Stimulated activated CD4-positive, alpha-beta T cell treated with anti-CD3 and anti-CD28 coated beads, Interleukin-1b, Interleukin-23, amount 100 ng/mL, for 1 hour (primary cell): ENCODE measurements at places on chromosomes 4 and X.

DNA sequence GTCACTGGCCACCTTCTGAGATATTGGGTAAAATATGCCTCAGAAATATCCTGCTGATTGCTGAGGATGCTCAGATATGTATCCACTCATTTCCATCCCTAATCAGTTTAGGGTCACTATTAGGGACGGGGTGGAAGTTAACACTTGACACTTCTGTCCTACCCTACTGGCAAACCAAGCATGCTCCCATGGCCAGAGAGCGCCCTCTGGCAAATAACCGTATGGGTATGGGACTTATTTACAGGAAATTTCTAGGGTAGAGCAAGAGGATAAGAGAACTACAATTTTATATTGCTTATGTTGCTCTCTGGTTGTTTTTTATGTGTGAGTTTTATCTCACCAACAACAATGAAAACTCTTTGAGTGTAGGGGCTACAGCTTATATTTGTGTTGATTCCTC lies 86.8 kb upstream of the TSPAN7 start:
- DNase-seq = no peak

DNA sequence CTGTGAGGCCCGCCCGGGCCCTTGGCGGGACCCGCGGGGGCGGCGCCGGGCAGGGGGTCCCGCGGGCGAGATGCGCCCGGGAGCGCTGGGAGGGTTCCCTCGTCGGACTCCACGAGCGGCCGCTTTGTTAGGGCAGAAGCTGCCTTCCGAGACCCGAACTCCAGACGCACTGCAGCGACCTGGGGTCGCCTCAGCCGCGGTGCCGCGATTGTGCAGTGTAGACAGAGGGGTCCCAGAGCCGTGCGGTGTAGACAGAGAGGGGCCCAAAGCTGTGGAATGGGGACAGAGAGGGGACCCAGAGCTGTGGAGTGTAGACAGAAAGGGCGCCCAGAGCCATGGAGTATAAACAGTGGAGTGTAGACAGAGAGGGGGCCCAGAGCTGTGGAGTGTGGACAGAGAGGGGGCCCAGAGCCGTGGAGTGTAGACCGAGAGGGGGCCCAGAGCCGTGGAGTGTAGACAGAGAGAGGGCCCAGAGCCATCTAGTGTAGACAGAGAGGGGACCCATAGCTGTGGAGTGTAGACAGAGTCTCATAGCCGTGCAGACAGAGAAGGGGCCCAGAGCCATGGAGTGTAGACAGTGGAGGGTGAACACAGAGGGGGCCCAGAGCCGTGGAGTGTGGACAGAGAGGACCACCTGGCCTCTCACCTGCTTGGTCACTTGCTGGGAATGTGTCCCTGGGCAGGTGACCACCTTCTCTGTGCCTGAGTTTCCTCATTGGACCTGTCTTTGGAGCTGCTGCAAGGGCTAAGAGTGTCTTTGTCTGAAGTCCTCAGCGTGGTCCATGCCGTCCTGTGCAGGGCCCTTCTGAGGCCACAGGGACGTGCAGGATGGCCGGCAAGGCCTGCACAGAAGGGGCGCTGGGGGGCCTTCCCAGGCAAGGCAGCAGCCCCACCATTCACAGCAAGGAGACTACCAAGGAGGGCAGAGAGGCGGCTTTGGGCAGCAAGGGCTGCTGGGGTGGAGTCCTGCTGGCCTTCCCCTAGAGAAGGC lies 875 bp downstream of the RGS12 start:
- no peak for DNase-seq

DNA sequence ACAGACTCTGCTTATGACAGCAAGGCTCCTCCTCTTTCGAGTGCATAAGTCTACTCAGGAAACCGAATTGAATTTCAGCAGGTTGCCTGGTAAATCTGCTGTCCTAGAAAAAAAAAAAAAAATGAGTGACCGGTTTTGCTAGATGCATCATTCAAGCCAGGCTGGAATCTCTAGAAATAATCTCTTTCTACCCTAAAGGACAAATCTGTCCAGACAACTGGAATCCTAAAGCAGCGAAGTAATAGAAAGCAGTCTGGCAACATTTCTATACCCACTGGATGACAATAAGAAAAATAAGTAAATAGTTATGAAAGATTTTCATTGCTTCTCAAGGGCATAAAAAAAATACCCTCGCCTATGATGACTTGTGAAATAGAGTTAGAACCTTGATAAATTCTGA lies 703.5 kb downstream of the RPA4 start:
- no peak for DNase-seq

DNA sequence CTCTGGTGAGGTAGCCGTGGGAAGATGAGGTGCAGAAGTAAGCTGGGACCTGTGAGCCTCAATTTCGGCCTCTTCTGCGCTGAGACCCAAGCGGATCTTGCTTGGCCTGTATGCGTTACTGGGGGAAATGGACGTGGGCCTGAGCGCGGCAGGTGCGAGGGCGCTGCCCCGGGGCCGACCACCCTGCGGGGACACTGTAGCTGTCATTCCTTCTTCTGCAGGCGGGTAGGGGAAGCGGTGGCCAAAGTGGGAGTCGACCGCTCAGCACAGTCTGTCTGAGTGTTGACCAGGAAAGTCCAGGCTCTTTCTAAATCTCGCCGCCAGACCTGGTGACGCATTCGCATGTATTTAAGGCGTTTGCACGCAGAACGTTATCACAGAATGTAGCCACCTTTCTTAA lies 3.3 kb upstream of the LRAT start:
- no peak for DNase-seq

DNA sequence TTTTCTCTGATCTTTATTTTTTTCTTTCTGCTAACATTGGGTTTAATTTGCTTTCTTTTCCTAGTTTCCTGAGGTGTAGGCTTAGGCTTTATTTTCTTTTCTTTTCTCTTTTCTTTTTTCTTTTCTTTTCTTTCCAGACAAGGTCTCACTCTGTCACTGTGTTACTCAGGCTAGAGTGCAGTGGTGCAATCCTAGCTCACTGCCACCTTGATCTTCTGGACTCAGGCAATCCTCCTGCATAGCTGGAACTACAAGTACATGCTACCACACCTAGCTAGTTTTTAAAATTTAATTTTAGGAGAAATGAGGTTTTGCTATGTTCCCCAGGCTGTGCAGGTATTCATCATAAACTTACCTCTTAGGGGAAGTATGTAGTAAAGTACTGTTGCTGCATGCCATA lies 197.8 kb upstream of the ANKRD50 start:
- DNase-seq = no peak

DNA sequence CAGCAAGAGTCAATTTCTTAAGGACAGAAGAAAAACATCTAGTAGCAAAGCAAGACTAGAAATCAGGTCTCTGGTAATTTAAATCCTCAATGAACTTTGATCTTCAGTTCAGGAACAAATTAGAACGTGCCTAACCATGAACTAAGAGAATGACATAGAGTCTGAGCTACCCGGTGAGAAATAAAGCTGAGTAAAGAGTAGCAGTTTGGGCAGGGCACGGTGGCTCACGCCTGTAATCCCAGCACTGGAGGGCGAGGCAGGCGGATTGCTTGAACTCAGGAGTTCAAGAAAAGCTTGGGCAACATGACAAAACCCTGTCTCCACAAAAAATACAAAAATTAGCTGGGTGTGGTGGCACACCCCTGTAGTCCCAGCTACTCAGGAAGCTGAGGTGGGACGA lies 37.7 kb downstream of the ACE2 start:
- DNase-seq = no peak

- no peak for DNase-seq
Observed at GRCh38 chr4:138984647-138985046, 30.9 kb upstream of the NOCT start.

DNA sequence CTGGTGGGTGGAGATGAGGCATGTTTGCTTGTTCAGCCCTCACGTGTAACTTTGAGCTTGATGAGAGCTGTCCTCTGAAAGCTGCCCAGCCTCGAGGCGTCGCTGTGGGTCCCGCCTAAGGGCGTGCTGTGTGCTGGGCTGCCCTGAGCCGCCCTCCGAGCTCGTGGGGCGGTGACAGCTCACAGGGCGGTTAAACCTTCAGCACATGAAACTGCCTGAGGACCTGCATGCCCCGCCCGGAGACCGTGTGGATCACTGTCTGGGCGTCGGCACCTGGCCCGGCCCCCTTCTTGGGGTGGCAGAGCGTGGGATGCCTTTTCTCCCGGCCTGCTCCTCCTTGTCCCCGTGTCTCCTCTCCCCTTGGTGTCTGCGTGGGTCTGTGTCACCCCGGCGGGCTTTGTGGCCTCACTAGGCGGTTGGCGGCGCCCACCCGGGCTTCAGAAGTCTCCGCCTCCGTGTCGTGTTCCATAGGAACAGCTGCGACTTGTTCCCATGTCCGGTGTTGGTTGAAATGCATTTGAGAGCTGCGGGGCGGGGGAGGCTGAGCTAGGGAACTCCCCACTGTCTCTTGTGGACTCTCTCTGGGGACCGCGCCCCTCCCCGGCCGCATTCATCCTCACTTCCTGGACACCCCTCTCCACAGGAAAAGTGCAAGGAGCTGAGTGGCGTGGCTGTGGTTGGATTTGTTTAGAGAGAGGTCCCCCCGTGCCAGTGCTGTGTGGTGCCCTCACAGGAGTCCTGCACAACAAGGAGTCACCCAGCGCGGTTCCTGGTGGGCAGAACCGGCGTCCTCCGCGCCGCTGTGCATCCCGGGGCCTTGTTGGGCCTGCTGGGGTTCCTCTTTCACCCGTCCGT lies 6.8 kb downstream of the AKAP17A start:
- no peak for DNase-seq

- no peak for DNase-seq
Observed at GRCh38 chr4:84606645-84607044, 23.7 kb downstream of the CDS1 start.
